PC-3 (cell line): ENCODE measurements at places on chromosomes 4 and X. TPM values are rescaled to one million over a fixed set of nuclear protein-coding genes. Genes with fewer than 3 reads are reported as not detected.
A peak's percentile ranks its signal among the peaks of the same experiment; 100 is the strongest.

The C4orf54 gene
- total RNA-seq: 0.04 TPM in 1 of 2 replicates, not detected in the other

The NFKB1 gene
- 22.2 and 22.4 TPM in 2 replicates for total RNA-seq

The WDR44 gene
- total RNA-seq: 10.5 and 16.2 TPM in 2 replicates

The AVPR2 gene
- not detected in 2 replicates for total RNA-seq

The RRAGB gene
- total RNA-seq: 9.5 and 14.3 TPM in 2 replicates

GRCh38 chrX:130186651-130187050 is 14.9 kb downstream of the RAB33A start:
- H3K27me3 ChIP-seq: no peaks in the 10 kb centered on the region
- no peak overlapping the region for H3K27ac ChIP-seq
- no peak for DNase-seq
- no peaks in the 10 kb centered on the region for H3K4me1 ChIP-seq
- H3K4me3 ChIP-seq: no peak overlapping the region

DNA sequence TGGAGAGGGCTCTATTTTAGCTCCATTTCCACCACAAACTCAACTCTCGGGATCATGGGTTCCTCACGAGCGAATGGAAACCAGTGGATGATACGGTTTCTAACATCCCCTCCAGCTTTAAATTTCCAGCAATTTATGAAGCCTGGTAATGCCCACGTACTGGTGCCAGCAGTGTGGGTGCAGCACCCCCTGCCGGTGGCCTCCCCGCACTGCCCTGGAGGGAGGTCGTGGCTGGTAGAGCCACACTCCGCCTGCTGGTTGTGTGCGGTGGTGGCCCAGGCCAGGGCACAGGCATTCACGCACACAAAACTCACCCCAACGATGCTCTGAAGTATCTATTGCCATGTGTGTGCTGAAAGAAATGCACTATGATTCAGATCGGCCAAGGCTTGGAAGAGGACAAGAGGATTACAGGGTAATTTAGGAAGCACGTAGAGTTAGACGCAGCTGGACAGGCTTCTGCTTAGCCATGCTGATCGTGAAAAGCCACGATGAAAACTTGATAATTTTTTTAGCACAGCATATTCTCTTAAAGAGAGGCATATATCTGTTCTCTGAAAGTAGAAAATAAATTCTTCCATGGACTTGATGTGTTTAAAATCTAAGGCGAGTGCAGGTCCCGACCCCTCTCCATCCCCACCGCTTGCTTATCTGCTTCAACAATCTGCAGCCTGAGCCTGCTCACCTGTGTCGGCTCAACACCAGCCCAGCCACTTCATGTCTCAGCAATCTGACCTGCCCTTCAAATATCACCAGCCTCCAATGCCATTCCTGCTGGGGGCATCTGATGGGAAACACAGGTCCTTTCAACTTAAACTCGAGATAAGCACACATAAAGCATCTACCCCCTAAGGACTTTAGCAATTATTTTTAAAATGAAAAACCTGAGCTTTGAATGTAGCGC is 59.1 kb downstream of the SCD5 start:
- H3K27ac ChIP-seq: no peak overlapping the region
- H3K27me3 ChIP-seq: no peaks in the 10 kb centered on the region
- DNase-seq: peak; percentile 77
- H3K36me3 ChIP-seq: peaks cover 2% of the 10 kb centered on the region; the same call in 1 of the 2 replicates

DNA sequence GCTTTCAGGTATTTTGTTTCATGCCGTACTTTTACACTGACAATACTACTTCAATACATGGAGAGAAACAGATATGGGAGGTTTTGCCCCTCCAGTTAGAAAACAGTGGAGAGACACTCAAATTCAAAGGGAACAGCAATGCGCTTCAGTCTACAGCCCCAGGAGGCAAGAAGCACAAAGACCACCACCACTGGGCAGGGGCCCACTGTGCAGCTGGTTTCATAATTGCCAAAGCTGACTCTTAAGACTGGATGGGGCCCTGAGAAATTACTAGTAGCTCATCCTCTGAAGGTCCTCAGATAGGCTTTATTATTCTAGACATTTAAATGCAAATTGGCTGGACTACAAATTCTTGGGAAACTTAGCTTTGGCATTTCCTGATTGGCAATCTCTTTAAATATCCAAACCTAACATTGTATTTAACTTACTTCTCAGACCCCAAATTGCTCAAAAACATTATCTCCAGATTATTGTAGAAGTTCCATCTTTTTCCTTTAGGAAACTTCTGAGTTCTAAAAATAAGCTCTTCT is 85.9 kb upstream of the GPR34 start:
- H3K27me3 ChIP-seq: no peaks in the 10 kb centered on the region
- no peaks in the 10 kb centered on the region for H3K36me3 ChIP-seq
- DNase-seq: no peak
- H3K4me1 ChIP-seq: no peaks in the 10 kb centered on the region
- no peak overlapping the region for H3K4me3 ChIP-seq

GRCh38 chrX:150621652-150622051 is 53.2 kb downstream of the MTM1 start:
- no peak for DNase-seq
- H3K36me3 ChIP-seq: no peaks in the 10 kb centered on the region
- no peak overlapping the region for H3K27ac ChIP-seq
- no peaks in the 10 kb centered on the region for H3K4me1 ChIP-seq

- H3K27me3 ChIP-seq: no peaks in the 10 kb centered on the region
- peak overlapping the region; percentile 78 for H3K4me3 ChIP-seq
- DNase-seq: no peak
- no peaks in the 10 kb centered on the region for H3K36me3 ChIP-seq
- peaks cover 18% of the 10 kb centered on the region for H3K4me1 ChIP-seq
- H3K27ac ChIP-seq: no peak overlapping the region
These were observed 1.5 kb downstream of the DGKQ start for GRCh38 chr4:971666-972500.

- no peaks in the 10 kb centered on the region for H3K36me3 ChIP-seq
- no peak for DNase-seq
- no peak overlapping the region for H3K4me3 ChIP-seq
- no peaks in the 10 kb centered on the region for H3K27me3 ChIP-seq
- H3K27ac ChIP-seq: no peak overlapping the region
These were observed 387.6 kb downstream of the PDHA2 start for GRCh38 chr4:96227515-96227914.

- H3K4me3 ChIP-seq: peak overlapping the region; percentile 94
- peak; percentile 28 for DNase-seq
- no peaks in the 10 kb centered on the region for H3K27me3 ChIP-seq
- peaks cover 22% of the 10 kb centered on the region for H3K4me1 ChIP-seq
- no peak overlapping the region for H3K27ac ChIP-seq
These were observed 3.7 kb downstream of the USP38 start for GRCh38 chr4:143188136-143189088.

- H3K36me3 ChIP-seq: no peaks in the 10 kb centered on the region
- no peak overlapping the region for H3K27ac ChIP-seq
- H3K4me3 ChIP-seq: no peak overlapping the region
- DNase-seq: no peak
These were observed 4.8 kb upstream of the TMPRSS11B start for GRCh38 chr4:68250151-68250930.

DNA sequence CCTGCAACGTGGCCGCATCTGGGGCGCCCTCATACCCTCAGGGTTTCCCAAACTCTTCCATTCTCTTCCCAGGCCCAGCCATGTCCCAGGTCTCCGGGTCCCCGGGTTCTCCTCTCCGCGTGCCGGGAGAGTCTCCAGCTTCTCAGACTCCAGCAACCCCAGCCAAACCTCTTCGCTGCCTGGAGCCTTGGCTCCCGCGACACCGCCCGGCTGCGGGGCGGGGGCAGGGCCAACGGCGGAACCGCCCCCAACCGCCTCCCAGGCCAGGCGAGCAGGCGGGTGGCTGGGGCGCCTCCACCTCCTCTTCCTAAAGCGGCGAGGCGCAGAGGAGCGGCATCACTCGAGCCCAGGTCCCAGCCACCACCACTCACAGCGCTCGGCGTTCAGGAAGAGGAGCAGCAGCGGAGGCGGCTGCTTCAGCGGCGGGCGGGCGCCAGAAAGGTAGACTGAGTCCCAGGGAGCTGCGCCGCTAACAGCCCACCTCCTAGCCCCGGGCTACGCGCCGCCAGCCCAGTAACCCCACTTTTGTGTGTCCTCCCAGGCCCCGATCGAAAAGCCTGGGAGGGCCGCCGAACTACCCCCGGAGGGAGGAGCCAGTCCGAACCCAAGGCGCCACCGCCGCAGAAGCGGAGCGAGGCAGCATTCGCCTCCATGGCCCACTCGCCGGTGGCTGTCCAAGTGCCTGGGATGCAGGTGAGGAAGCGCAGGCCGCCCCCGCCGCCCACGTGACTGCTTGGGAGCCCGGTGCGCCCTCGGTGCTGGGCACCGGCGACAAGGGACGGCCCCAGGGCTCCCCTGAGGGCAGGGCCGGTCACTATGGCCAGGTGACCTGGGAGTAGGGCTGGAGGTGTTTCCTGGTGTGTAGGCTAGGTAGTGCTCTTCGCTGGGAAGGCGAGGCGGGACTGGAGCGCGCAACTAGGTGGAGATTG is at the start of gene STK26:
Gene STK26 (plus strand): TSS at position 336 of the 929 bp plus-strand sequence. CDS start 316 bp downstream, at position 652.
- H3K27me3 ChIP-seq: no peaks in the 10 kb centered on the region
- DNase-seq: peak; percentile 84
- H3K4me1 ChIP-seq: peaks cover 25% of the 10 kb centered on the region
- peak within 1 kb of the TSS; percentile 96 for H3K4me3 ChIP-seq

DNA sequence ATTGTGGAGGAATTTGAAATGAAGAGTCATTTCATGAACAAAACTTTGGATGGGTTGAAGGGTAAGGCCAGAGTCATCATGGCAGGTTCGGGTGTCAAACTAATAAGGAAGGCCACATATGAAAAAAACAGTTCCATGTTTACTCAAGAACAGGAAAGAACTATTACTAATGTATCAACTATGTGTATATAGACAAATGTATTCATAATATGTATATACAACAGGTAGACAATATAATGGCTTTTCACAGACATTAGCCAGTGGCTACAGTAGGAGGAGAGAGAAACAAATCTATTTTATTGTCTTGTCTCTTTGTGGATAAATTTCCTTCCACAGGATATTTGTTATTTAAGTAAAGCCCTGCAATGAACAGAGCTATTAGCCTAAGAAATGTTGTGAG is 101.1 kb downstream of the CBLL2 start:
- H3K27ac ChIP-seq: peak overlapping the region; percentile 74
- no peaks in the 10 kb centered on the region for H3K36me3 ChIP-seq
- H3K27me3 ChIP-seq: no peaks in the 10 kb centered on the region
- peak; percentile 70 for DNase-seq
- H3K4me1 ChIP-seq: peaks cover 42% of the 10 kb centered on the region
- H3K4me3 ChIP-seq: no peak overlapping the region

DNA sequence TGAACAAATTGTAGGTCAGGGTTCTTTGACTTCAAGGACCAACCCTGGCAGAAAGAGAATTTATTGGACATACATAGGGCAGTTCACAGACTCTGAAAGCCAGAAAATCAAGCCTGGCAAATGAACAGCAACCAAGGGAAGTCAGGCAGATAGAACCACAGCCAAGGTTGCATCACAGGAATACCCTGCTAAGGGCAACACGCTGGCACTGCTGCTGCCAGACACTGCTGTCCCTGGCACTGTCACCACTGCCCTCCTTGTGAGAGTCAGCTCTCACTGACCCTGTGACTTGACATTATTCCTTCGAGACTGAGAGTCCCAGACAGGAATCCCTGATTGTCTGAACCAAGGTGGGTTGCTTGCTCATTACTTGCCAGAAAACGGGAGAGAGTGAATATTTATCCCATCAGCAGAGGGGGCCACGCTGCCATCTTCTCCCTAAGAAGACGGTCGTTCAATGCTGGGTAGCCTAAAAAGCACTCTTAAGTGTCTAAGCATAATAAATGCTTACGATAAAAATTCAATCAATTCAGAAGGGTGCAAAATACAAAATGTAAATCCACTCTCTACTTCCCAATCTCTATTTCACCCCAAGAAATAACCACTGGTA is 23.2 kb upstream of the PTTG2 start:
- H3K36me3 ChIP-seq: no peaks in the 10 kb centered on the region
- H3K4me3 ChIP-seq: no peak overlapping the region
- no peaks in the 10 kb centered on the region for H3K4me1 ChIP-seq
- H3K27ac ChIP-seq: no peak overlapping the region
- DNase-seq: no peak

GRCh38 chr4:186693159-186693815 is 30.4 kb downstream of the FAT1 start:
- H3K36me3 ChIP-seq: no peaks in the 10 kb centered on the region; the same call in 1 of the 2 replicates
- peaks cover 24% of the 10 kb centered on the region for H3K4me1 ChIP-seq
- peak; percentile 90 for DNase-seq
- H3K27me3 ChIP-seq: no peaks in the 10 kb centered on the region
- peak overlapping the region; percentile 52; the same call in 1 of the 2 replicates for H3K4me3 ChIP-seq

DNA sequence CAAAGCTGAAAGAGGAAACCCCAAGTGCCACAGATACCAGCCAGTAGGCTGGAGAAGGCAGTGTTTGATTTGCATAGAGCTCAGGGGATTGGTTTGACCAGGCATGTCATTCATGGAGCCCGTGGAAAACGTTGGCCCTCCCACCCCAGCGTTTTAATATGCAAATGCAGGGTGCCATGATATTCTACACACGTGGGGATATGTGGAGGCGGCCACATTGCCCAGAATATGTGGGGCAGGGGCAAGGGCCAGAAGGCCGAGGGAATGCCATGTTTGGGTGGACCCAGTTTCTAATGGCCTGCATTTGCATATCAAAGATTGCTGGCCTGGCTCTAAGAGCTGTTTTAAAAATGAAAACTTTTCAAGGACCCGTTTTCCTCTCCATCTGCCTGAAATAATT is 71.1 kb downstream of the MAP9 start:
- no peak overlapping the region for H3K27ac ChIP-seq
- no peaks in the 10 kb centered on the region for H3K36me3 ChIP-seq
- no peaks in the 10 kb centered on the region for H3K27me3 ChIP-seq

GRCh38 chrX:56833626-56834025 is 104.6 kb downstream of the NBDY start:
- H3K27me3 ChIP-seq: no peaks in the 10 kb centered on the region
- H3K4me1 ChIP-seq: no peaks in the 10 kb centered on the region
- H3K36me3 ChIP-seq: no peaks in the 10 kb centered on the region
- H3K27ac ChIP-seq: no peak overlapping the region
- H3K4me3 ChIP-seq: no peak overlapping the region
- DNase-seq: no peak
